ENCODE measurements at places on chromosomes 7 and 10. TPM values are rescaled to one million over a fixed set of nuclear protein-coding genes. Genes with fewer than 3 reads are reported as not detected.

DNA sequence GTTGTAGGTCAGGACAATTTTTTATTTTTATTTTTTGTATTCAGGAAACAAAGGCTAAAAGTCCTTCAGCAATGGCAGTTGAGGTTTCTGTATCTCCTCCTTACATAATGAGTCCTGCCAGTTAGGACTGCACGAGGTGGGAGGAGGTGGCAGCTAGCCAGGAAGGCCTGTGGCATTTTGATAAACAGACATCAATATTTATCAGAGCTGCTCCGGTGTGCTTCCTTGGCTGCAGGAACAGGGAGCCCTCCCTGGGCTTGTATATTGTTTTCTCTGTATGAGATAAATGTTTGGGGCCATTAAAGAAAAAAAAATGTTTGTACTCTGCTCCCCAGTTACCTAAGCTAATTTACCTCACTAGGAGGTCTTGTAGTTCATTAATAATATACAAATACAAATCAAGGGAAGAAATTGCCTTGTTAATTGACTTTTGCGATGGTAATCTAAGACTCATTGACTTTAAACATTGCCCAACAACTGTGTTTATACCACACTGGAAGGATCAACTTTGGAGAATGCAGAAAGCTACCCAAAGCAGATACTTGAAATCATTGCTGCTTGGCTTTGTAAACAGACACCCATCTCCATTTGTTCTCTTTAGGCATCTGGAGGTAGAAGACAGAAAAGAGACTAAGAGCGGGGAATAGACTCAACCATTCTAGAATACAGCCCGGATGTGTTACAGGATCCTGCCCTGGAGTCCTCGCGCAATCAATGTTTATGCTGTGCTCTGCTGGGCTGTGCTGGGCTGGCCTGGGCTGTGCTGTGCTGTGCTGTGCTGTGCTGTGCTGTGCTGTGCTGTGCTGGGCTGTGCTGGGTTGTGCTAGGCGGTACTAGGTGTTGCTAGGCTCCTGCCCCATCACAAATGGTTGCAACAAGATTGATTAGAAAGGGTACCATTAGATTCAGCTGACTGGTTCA, 36.5 kb upstream of the PDZD8 start:
- no peak for DNase-seq
- no peaks in the 10 kb centered on the region for H3K27me3 ChIP-seq
- no peaks in the 10 kb centered on the region for H3K4me1 ChIP-seq
- no peak overlapping the region for H3K4me3 ChIP-seq

DNA sequence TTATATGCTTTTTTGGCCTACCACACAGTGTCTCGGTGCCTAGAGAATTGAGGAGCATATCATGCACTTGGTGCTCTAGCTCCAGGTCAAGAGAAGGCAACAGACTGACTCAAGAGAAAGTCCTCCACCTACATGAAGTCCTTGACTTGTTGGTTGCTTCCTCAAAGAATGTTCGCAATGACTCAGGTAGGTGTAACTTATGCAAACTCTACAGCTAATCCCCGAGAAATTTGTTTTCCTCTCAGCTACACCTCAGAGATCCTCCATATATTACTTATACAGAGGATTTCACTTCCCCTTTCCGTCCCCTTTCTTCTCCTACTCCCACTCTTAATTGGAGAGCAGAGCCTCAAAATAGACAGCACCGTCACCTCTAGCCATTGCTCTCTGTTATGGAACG, 1013.1 kb downstream of the KCNMA1 start:
- no peaks in the 10 kb centered on the region for H3K36me3 ChIP-seq
- H3K27me3 ChIP-seq = no peaks in the 10 kb centered on the region
- no peak for DNase-seq
- no peak overlapping the region for H3K27ac ChIP-seq

- H3K36me3 ChIP-seq = peaks cover 9% of the 10 kb centered on the region
- peaks cover 6% of the 10 kb centered on the region for H3K27me3 ChIP-seq
- H3K4me1 ChIP-seq = no peaks in the 10 kb centered on the region
- H3K27ac ChIP-seq = no peak overlapping the region
Observed at GRCh38 chr10:84156768-84157167, 16.8 kb upstream of the GPR15LG start.

NKX2-3 gene
- total RNA-seq = 0.05 TPM

TLL2 gene
- 0.05 TPM for total RNA-seq
